ENCODE measurements at places on chromosomes 1 and 21.

GRCh38 chr1:53949023-53949990 lies 3.2 kb downstream of the LRRC42 start:
- peak; percentile 22 for DNase-seq

DNA sequence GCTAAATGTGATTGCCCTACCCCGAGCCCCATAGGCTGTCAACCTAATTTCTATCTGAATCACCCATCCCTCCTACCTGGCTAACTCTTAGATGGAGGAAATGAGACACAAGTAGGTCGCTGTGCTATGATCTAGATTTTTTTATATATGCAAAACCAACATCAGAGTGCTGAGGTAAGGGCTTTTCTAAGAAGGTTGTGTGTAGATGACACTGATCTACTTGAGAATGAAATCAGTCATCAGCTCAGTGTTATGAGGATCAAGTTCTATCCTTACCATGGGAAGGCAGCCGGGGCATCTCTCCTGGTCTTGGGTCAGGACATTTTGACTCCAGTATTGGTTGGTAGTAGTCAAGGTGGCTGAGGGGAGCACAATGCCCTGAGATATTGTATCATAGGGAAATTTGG lies 23.6 kb downstream of the SLAMF1 start:
- DNase-seq = no peak

GRCh38 chr1:112926858-112927257 lies 29.1 kb downstream of the SLC16A1 start:
- DNase-seq = no peak

DNA sequence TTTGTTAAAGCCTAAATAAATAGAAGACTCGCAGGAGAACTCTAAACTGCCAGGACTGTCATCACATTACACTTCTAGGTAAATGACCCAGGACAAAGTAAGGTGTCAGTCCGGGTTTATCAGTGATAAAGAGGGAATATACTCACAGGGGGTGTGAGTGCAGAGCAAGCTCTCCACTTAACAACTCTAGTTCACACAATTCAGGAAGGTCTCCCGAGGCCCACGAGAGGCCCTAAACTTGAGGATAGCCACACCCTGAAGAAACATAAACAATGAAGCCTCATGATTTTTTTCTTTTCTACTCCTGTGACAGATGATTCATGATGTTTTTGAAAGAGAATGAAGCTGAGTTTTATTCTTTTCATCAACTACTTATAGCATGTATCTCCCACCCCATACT lies 65.6 kb upstream of the EXO1 start:
- DNase-seq = no peak

DNA sequence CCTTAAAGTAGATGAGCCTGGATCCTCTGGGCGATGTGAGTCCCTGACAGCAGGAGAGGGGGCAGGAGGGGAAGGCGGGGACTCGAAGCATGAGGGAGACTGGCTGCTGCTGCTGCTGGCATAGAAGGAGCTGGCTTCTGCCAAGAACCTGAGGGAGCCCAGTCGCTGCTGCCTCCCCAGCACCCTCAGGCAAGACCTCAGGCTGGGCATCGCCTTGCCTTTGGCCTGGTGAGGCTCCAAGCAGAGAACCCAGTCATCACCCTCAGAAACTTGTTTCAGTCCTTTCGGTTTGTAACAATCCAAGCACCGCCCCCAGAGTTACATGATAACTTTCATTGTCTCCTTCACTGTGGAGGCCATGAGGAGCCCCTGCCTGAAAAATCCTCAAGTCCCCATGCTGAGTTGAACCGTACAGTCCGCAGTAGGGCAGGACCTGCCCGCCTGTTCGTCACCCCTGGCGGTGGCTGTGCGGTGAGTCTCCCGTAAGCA lies 38.8 kb downstream of the POFUT2 start:
- DNase-seq = peak; percentile 22

DNA sequence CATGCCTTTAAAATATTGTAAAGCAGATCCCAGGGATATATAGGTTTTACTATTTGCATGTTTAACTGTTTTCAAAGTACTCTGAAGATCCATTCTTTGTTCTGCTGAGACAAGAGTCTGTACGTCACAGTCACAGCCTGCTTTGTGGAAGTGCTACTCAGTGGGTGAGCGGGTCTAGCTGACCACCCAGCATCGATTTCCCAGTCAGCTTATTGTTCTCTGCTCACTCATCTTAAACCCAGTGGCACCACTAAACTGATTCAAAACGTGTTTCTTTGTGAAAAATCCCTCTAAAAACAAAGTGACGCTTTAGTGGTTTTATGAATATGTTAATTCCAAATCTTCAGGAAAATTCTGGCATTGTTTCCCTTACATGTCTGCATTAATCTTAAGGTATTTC lies 12.4 kb downstream of the PLPP3 start:
- peak; percentile 25 for DNase-seq

DNA sequence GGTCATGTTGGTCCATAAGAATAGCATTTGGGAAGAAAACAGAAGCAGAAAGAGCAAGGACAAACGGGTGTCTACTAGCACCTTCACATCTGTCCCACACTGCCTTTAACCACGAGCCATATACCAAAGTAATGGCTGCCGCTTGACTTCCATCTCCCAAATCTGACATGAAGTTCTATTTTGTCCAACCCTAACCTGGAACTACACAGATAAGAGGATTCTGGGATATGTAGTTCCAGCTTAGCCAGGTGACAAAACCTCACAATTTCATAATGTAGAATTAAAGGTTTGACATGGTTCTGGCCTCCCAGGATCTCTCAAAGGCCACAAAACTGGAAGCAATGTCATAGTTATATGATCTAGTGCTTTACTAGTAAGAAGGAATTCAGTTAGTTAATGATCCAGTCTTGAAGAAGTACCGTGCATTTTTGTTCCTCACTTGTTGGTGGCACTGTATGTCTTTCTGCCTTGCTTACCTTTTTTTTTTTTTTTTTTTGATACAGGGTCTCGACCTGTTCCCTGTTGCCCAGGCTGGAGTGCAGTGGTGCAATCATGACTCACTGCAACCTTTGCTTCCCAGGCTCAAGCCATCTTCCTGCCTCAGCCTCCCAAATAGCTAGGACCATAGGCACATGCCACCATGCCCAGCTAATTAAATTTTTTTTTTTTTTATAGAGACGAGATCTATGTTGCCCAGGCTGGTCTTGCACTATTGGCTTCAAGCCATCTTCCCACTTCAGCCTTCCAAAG lies 17.5 kb downstream of the PTGFRN start:
- DNase-seq = no peak

- no peak for DNase-seq
These were observed 14.9 kb downstream of the UTP11 start for GRCh38 chr1:38027201-38028104.

DNA sequence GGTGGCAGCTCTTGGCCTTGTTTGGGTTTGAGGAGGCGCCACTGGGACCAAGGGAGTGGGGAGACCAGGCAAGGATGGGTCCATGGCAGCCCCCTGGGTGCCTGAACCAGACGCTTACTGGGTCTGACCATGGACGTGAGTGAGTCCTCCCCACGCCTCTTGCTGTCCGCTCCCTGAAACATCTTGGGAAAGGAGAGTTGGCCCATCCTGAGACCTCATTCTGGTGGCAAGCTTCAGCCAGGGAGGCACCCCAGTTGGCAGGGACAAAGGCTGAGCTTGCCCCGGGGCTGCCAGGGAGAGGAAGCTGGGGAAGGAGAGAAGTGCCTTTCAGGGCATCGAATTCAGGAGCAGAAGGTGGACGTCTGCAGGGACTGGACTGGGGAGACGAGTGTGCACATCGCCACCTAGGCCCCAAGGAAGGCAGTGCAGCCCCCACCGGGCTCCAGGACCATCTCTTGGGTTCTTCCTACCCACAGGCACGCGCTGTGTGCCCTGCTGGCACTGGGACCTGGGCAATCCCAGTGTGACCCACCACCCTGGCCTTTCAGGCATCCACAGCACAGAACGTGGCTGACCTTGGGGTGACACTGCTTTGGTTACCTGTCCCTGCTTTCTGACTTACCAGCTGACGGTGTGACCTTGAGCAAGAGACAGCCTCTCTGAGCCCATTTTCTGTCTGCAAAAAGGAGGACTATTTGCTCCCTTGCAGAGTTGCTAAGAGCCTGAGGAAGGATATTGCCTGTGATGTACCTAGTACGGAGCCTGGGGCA lies 132.9 kb upstream of the WNT4 start:
- DNase-seq = peak; percentile 6

DNA sequence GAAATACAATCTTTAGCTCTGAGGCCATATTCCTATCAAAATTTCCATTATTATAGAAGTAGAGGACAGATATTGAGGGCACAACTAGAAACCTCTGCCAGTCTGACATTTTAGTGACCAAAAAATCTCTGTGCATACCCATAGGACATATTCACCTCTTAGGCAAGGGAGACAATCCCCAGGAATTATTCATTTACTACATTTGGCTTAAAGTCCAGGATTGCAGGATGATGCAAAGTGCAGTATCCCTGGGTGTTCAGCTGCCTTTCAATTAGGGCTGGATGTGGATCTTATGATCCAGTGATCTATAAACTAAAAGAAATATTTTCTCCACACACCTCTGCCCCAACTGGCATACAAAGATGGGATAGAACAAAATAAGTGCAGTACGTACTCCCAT lies 50.9 kb downstream of the PTGS2 start:
- no peak for DNase-seq

DNA sequence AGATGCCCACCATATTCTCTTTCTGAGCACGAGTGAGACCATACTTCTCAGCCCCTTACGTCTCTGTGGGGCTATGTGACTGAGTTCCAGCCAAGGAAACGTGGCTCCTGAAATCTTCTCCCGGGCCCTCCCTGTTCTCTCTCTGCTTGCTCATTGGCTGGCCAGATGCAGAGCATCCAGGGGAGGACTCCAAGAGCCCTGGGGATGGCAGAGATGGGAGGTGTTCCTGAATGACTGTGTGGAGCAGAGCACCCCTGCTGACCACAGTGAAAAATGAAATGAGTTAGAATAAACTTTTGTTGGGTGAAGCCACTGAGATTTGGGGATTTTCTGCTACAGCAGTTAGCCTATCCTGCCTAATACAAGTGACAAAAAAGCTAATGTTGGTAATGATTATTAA lies 23.8 kb downstream of the KIAA0040 start:
- DNase-seq = no peak

GRCh38 chr1:193408782-193409293 lies 222.4 kb upstream of the B3GALT2 start:
- DNase-seq = peak; percentile 95

DNA sequence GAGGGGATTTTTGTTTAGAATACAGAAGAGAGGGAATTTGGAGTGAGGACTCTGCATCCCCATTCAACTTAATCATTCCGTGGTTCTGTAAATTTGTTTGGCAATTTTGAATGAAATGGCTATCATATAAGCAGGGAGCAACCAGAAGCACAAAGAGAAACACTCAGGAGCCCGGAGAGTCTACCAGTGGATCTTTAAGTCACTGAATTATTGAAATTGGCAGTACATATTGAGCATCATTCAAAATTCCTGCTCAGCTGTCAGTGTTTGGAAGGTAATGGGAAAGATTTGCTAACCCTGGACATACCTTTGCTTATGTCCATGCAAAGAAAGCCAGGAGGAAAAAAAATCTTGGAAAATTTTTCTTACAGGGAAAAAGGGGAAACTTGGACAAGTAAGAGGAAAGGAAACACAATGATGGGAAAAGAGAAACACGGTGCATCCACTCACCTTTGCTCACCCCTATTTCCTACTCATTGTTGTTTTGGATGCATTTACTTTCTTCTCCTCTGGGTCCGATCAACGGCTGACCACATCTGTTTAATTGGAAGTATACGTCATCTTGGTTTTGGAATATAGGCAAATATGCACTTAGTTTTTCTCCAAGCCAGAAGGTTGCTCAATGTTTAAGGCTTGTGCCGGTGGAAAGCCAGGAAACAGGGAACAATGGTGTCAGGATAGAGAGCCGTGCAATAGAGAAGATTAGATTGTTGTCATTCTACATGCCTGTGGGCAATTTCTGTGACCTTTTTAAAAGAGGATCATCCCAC lies 243.0 kb upstream of the LYPLAL1 start:
- peak; percentile 82 for DNase-seq

GRCh38 chr1:46798810-46799209 lies at the start of gene CYP4B1:
TSS of gene CYP4B1 (plus strand) at chr1:46799046. CDS start at chr1:46799082, 36 bp downstream.
- no peak for DNase-seq

- DNase-seq = peak; percentile 34
These were observed 13.2 kb upstream of the UMODL1 start for GRCh38 chr21:42057851-42058437.

GRCh38 chr1:201958348-201958747 lies 3.0 kb downstream of the TIMM17A start:
- no peak for DNase-seq

GRCh38 chr21:45266518-45267389 lies 20.9 kb downstream of the POFUT2 start:
- DNase-seq = peak; percentile 16

DNA sequence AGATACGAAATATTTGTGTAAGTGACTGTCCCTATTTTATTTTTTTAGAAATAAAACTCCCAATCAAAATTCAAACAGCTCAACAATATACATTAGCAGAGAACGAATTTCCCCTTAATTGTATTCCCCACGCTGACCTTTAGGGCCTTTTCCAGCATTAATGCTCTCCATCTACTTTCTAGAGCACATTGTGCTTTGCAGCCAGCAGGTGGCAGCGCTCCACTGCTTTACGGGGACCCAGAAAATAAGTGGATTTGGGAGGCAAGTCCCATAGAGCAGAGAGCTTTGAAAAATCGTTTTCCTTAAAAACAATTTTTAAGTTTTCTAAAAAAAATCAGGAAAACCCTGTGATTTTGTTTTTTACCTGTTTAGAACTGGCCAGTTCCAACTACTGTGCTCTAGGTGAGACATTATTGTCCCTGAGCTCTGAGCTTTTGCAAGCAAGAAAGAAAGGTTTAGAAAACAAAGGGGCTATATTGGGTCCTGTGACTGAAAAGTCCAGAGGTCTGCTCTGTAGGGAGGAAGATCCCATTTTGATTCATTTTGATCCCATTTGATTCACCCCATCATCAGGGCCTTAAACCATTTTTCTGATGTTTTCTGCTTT lies 144.4 kb upstream of the ZNF644 start:
- DNase-seq = peak; percentile 24

DNA sequence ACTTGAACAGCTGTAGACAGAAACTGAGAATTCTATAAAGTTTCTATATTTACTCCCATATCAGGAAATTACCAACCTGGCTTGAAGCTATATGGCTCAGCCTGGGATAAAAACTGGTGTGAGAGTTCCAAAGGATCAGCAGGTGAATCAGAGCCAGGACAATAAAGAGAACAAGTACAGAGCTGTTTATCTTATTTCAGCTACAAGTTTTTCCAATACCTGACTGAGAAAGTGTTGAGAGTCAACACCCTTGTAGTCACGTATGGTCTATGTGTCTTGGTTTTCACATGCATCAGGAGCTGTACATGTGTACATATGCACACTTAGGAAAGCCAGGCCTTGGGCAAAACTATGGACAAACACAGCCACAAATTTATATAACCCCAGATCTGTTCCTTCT lies 40.7 kb upstream of the CXADR start:
- no peak for DNase-seq

- no peak for DNase-seq
These were observed 1577.0 kb downstream of the NCAM2 start for GRCh38 chr21:22575165-22575584.

DNA sequence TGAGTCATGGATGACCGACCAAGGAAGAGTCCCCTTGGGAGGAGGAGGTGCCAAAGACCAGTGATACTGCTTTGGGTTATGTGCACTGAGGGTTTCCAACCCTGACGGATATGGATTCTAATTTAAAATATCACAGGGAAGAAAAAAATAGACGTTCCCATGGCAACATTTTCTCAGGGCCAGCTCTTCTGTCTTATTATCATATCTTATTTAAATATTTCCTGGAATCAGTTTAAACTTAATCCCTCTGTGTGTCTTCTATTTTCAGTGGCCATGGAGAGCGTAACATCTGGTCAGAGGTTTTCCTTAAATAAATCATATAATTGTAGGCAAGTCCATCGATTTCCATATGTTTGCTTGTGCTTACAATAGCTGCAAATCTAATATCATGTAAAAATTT lies 205.4 kb upstream of the FMN2 start:
- no peak for DNase-seq

GRCh38 chr1:168608796-168609715 lies 32.7 kb downstream of the XCL1 start:
- DNase-seq = peak; percentile 69
